ENCODE measurements at places on chromosomes 4 and X.

DNA sequence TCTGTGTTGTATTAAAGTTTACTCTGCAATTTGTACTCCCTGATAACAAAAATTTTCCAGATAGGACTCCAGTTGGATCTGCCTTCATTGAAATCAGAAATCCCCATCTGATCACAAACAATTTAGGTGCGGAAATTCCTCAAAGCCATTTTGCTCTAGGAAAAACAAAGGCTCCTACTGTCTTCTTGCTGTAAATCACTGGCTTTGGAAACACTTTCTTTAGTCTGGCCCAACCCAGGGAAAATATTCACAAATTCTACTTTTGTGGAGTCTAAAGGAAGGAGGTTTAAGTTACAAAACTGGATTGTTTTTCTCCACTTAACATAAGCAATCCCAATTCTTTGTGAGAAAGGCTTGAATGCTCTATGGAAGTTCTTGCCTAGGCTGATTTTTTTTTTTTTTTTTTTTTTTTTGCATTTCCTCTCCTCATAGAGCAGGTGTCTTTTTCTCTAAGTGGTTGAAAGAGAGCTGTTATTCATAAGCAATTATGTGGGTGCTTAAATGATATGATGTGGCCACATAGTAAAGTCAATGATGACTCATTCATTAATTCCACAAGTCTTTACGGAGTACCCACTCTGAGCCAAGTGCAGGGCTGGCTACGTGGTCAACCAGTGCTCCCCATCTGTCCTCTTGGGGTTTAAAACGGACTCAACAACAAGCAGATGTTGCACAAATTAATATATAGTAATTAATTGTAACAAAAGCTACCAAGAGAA, 261.4 kb downstream of the LDB2 start:
- no peak for DNase-seq

GRCh38 chr4:16897991-16898827, at the start of gene LDB2:
TSS of gene LDB2 (minus strand) at chr4:16898645.
- no peak for DNase-seq

DNA sequence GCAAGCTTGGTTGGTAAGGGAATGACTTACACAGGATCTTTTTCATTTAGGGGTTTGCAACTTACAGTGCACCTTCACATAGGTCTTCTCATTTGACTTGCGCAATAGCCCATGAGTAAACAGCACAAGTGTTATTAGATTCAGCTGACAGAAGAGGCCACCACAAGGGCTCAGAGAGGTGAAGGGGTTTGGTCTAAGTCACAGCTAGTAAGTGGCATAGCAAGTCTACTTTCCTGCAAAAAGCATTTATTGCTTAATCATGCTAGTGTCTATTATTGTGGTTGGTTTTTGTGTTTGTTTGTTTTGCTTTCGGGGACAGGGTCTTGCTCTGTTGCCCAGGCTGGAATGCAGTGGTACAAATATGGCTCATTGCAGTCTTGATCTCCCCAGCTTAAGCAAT, 83.3 kb downstream of the SPRY1 start:
- no peak for DNase-seq

GRCh38 chr4:167885071-167885470, 207.3 kb upstream of the ANXA10 start:
- no peak for DNase-seq

Data from NCI-H774 (cell line).